ENCODE measurements at places on chromosomes 16 and 17.

DNA sequence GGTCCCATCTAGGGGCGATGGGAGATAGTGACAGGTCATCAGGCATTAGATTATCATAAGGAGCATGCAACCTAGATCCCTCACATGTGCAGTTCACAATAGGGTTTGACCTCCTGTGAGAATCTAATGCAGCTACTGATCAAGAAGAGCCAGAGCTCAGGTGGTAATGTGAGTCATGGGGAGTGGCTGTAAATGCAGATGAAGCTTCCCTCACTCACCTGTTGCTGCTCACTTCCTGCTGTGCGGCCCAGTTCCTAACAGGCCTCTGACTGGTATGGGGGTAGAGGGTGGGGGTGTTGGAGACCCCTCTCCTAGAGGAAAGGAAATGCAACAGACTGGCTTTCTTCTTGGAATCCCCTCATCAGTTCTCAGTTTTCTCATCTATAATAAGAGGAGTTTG lies 131.4 kb downstream of the CA10 start:
- no peak for DNase-seq

DNA sequence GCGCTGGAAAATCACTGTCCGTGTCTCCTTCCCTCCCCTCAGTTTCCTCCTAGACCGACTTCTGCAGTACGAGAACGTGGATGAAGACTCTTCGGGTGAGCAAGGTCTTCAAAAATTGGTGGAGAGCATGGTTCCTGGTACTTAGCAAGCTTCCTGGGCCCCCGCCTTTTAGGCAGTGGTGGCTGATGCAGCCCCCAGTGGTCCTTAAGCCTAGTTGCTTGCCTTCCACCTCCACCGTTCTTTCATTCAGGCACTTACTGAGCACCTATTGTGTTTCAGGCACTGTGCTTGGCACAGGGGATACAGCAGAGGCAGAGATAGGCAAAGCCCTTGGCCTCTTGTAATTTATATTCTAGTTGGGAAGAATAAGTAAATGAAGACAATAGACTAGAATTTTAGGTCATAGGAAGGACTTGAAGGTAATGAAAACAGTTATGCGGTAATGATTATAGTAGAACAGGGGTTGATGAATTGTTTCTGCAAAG lies 767 bp downstream of the INO80E start:
- DNase-seq: no peak

DNA sequence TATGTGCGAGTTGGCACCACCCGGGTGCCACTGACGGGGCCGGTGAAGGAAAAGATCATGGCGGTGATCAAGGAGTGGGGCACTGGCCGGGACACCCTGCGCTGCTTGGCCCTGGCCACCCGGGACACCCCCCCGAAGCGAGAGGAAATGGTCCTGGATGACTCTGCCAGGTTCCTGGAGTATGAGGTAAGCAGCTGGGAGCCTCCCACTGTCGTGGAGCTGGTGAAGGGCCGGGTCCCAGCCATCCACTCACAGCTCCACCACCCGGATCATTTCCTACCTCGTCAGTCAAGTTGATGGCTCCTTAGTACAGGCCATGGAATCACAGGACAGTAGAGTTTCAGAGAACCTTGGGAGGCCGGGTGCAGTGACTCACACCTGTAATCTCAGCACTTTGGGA lies 20.0 kb downstream of the ATP2A1 start:
- DNase-seq: no peak

GRCh38 chr16:69747115-69747514 lies 7.6 kb downstream of the NOB1 start:
- DNase-seq: no peak

GRCh38 chr17:58382108-58382871 lies 30.3 kb upstream of the SUPT4H1 start:
- DNase-seq: no peak

DNA sequence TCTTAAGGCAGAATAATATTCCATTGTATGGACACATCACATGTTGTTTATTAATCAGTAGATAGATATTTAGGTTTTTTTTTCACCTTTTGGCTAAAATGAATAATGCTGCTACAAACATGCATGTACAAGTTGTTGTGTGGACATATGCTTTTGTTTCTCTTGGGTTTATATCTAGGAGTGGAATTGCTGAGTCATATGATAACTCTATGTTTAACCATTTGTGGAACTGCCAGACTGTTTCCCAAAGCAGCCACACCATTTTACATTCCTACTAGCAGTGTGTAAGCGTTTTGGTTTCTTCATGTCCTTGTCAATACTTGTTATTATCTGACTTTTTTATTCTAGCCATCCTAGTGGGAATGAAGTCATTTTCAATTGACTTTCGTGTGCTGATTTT lies 21.3 kb downstream of the CYLD start:
- no peak for DNase-seq

DNA sequence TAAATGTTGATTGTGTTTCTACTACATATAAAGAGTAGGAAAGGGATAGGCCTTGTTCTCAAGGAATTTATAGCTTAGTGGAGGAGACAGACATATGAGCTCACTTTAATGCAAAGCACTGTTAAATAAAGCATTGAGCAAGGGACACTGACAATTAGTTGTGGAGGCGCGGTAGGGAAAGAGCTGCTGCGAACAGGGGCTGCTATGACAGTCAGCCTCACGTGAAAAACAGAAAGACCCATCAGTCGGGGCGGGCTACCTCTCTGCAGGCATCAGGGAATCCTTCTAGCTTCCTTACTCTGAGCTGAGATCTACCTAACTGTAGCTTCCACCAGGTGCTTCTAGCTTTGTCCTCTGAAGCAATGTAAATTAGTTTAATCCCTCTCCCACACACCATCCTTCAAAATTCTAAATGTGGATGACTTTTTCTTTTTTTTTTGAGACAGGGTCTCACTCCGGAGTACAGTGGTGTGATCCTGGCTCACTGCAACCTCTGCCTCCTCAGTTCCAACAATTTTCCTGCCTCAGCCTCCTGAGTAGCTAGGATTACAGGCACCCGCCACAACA lies 129.9 kb upstream of the ZFHX3 start:
- no peak for DNase-seq

All from CD4-positive, alpha-beta T cell treated with Interferon gamma for 1 hour (primary cell).